ENCODE measurements at places on chromosomes 3 and 15.
A peak's percentile ranks its signal among the peaks of the same experiment; 100 is the strongest.

DNA sequence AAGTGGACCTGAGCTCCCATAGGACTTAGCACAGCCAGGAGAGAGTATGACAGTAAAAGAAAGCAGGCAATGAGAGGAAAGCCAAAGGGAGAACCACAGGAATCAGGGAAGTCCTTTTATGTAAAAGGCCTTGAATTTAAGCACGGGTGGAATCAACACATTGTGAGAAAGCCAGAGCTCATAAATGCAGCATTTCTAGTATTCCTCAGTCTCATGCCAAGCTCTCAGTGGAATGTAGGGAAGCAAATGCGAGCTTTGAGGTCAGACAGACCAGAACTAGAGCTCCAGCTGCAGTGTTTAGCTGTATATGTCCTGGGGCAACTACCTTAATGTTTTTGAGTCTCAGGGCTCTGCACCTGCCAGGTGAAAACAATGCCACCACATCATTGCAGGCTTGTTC is 132.1 kb upstream of the TRIM42 start:
- DNase-seq = no peak

GRCh38 chr3:25000971-25001591 is 427.0 kb upstream of the RARB start:
- DNase-seq = peak; percentile 49

DNA sequence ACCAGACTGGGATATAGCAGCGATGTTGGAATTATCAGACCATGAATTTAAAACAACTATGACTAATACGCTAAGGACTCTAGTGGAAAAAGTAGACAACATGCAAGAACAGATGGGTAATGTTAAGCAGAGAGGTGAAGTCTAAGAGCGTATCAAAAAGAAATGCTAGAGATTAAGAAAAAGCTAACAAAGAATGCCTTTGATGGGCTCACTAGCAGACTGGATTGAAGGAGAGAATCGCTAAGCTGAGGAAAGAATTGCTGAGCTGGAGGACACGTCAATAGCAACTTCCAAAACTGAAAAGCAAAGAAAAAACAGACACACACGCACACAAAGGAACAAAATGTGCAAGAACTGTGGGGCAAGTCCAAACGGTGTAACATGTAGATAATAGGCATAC is 20.0 kb upstream of the CMTM6 start:
- DNase-seq = no peak

DNA sequence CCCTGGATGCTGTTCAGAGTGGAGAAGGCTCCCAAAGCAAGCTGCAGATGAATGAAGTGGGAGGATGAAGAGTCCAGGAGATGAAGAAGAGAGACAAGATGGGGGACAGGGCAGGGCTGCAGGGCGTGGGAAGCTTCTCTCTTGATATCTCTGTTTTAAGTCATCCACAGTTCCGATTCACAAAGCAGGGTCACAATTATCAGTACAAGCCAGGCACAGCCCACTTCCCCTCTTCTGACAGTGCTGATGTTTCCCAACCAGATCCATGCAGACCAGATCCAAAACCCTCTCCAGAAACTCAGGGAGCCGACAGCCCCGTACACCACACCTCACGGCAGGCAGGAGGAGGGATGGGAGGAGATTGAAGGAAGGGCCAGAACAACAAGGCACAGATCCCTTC is 31.1 kb downstream of the NTRK3 start:
- no peak for DNase-seq

DNA sequence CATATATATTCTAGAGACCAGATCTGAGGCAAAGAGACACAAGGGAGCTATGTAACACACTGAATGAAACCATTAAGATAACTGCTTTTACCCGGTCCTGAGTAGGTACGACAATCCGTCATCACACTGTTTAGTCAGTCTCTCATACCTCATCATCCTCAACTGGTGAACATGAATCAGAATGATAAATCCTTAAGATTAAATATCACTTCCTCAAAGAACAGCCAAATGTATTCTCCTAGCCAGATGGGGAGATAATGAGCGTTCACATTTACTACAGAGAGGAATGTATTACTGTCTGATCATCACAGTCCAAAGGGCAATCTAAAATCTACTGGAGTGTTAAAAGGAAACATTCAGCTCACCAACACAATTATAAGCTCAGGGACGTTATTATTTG is 319.4 kb upstream of the STAC start:
- peak; percentile 9 for DNase-seq

DNA sequence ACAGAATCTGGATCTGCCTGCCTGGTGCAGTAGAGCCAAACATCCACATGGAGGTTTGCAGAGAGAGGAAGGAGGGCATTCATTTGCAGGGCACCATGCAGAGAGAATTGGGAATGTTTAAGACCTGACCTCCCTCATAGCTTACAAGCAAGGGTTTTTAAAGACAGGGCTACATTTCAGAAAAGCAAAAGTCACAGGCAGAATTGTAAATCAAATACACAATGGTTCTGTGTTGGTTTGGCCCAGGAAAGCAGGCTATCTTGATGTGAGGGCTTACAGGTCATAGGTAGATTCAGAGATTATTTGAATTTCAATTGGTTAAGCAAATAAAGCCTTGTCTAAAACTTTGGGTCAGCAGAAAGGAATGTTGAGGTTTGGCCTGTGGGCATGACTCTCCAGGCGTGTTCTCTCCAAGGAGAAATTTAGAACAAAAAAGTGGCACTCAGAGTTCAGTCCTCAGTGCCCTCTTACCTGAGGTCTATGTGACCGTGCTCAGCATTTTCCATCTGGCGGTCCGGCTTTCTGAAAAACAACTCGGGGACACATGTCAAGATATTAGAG is 91.5 kb downstream of the CD47 start:
- no peak for DNase-seq

DNA sequence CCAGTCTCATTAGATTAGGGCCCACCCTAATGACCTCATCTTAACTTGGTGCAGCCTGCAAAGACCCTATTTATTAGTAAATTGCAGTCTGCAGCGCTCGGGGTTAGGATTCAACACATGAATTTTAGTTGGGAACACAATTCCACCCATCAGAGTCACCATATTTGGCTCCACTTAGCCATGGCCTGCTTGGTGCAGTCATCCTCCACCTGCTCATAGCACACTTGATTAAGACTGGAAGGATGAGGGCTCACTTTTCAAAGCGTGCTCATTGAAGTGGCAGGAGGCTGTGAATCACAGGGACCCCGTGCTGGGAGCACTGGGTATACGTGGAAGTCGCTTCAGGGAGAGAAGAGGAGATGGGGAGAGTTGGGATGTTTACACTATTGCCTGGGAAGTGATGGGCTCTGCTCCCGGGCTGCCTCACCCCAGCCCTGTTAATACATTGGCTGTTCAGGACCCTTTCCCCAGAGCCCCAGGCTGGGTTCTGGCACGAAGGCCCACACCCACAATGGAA is 68.2 kb downstream of the ASB7 start:
- no peak for DNase-seq

- peak; percentile 51 for DNase-seq
These were observed 421.1 kb downstream of the PLOD2 start for GRCh38 chr3:145739926-145740325.

DNA sequence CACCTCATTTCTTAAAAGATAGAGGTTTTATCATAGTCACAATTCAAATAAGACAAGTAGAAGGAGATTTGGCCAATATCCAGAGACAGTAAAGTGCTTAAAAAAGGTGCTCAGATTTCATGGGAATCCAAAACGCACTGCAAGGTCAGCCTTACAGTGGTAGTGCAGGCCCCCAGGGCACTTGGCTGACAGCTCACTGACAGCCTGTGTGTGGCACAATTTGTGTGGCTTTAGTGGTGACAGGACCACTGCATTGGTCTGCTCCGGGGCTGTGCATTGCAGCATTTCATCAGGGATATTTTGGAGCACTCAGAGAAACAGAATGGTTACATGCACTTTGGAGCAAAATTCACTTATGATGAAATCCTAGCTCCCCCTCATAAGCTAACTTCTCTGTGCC is 544.3 kb downstream of the NTRK3 start:
- DNase-seq = no peak

DNA sequence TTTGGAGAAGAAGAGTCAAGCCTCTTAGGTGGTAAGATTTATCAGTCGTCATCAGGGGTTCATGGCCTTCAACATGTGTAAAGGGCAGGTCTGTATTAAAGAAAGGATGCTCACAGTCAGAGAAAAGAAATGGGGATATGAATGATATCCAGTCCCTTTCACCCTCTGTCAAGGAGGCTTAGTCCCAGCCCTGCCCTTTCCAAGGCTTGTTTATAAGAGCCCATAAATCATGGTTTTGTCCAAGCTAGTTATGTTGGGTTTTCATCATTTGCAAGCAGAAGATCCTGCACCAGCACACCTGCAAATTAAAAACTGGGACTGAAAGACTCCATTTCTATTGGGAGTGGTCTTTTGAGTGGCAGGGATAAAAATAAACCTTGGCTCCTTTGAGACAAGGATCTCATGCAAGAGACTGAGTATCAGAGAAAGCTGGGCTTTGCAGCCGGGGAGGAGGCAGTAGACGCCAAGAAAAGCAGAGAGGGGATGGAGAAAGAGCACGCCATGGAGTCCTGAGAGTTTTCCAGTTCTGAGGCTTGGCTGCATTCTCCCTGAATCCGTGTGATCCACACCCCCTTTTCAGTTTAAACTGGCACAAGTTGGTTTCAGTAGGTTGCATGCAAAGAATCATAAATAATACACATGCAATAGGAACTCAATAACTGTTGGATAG is 12.6 kb upstream of the PDIA5 start:
- DNase-seq = no peak

GRCh38 chr3:167851749-167852148 is 116.2 kb downstream of the SERPINI1 start:
- DNase-seq = no peak

- DNase-seq = no peak
These were observed 170.5 kb downstream of the CTNNB1 start for GRCh38 chr3:41369838-41370237.

GRCh38 chr3:194307849-194308248 is 43.3 kb downstream of the CPN2 start:
- no peak for DNase-seq

DNA sequence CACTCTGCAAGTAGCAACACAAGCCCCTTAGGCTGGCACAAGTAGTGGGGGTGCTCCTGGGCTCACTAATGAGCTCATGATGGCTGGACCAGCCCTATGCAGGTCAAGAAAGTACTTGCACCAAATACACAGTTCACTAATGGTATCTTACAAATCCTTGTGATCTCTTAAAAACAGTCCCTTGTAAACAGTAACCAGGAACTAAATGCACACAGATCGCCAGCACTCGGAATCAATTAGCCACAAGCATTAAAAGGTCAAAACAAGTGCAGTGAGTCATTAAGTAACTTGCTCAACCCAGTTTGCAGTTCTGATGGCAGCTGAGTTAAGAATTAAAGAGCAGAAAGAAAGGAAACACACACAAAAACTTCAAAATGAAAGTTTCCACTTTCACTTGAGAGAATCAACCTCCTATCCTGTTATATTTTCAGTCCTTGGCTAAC is 43.2 kb downstream of the ARHGEF3 start:
- peak; percentile 78 for DNase-seq

- peak; percentile 55 for DNase-seq
These were observed 453.7 kb downstream of the FOXP1 start for GRCh38 chr3:71129611-71130431.

- DNase-seq = no peak
These were observed 588.2 kb upstream of the SUCLG2 start for GRCh38 chr3:68242606-68243005.

DNA sequence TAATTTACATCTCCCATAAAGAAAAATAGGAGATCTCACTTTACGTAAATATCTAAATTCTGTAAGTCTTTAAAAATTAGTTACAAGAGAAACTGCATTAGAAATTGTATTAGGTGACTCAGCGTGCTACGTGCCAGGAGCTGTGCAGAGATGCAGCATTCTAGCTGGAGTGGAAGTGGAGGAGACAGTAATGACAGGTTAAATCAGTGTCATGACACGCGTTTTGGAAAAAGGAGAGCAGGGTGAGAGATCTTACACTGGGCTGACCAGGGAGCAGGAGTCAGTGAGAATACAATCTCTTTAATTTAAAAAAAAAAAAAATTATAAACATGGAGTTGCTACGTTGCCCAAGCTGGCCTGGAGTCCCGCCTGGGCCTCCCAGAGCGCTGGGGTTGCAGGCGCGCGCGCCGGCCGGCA is 635 bp downstream of the TUBGCP5 start:
- peak; percentile 56 for DNase-seq

- no peak for DNase-seq
These were observed 88.8 kb downstream of the CPN2 start for GRCh38 chr3:194262176-194262924.

DNA sequence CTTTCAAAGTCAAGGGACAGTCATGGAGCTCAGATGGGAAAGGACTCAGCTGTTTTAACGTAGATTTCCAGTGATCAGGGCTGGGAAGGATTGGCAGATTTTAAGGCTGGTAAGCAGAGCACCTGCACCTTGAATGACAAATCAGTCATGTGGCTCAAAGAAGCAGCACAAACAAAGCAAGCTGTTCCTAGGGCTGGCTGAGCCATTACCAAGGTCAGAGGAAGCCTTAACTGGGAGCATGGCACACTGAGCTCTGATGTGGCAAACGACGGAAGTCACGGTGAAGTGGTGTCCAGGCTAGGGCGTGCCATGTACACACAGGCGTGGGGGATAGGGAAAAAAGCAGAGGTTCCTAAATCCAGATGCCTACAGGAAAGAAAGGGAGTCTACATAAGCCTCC is 84.6 kb upstream of the PFN2 start:
- no peak for DNase-seq

DNA sequence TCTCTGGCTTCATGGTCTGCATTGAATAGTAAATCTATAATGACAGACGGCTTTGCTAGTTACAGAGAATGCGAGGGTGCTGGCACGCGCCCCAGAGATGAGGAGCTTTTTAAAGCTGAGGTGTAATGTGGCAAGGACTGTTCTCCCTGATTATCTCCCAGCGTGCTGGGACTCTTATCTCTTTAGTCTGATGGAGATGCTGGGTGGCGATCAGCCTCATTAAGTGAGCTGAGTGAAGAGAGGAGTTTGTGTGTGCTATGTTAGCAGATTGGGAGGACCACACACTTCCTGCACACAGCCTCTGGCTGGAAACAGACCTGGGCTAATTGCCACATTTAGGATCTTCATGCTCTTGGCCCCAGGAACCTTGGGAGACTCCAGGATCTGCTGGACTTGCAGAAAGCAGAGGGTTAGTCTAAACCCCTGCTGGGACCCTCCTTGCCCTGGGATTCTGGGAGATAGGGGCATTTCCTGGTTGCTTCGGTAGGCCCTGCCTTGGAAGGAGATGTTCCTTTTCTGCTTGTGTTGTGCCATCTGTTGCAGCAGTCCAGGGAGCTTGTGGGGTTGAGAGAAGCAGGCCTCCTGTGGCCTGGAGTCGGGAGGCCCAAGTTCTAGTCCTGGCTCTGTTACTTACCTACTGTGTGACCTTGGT is 15.0 kb downstream of the PDIA5 start:
- DNase-seq = peak; percentile 38

DNA sequence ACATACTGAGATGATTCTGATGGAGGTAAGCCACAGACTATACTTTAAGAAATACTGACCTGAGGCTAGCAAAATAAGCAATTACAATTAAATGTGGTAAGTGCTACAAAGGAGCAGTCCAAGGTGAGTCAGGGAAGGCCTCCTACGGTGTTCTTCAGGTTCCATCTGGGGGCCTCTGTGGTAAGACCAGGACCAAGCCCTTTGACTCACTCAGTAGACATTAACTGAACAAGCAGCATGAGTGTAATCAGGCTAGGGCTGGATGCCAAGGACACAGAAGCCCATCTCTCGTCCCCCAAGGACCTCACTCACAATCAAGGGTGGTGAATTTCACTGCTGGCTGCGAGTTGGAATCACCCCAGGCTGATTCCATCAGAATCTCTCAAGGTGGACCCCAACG is 37.3 kb downstream of the DZIP1L start:
- DNase-seq = peak; percentile 69

Data from fibroblast of skin of right biceps (primary cell).